ENCODE measurements at places on chromosomes 2 and 18. TPM values are rescaled to one million over a fixed set of nuclear protein-coding genes. Genes with fewer than 3 reads are reported as not detected.

OTOF gene
- not detected for total RNA-seq

DNA sequence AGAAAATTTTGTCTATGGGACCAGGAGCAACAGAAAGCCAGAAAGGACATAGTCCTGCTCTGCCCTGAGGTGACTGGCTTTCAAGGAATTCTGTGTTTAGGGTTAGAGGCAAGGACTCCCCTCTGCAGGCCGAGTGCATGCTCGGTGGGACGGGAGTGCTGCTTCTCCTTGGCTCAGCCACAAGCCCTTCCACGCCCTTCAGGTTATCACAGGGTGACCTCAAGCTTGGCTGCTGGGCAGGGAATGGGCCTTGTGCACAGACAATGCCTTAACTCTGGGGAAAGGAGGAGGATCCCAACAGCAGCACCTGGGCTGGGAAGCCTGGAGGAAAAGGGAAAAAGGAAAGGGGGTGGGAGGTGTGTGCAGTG, 32.8 kb downstream of the FAM178B start:
- DNase-seq = no peak

DNA sequence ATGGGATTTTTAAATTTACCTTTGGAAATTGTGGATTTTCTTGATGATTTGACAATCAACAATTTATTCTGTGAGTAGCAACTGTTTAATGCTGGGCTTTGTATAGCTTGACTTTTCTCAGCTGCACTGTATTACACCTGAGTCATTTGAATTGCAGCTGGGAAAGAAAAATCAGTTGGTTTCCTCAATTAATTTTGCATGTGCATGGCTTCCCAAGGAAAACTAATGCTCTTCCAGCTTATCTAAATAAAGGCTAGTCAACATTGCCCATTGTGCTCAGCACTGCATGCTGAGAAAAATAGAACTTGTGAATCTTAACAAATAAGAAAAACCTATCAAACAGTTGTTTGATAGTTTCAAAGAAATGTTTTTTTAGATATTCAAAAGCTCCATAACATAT, 268.3 kb upstream of the CDH20 start:
- no peak for DNase-seq

DNA sequence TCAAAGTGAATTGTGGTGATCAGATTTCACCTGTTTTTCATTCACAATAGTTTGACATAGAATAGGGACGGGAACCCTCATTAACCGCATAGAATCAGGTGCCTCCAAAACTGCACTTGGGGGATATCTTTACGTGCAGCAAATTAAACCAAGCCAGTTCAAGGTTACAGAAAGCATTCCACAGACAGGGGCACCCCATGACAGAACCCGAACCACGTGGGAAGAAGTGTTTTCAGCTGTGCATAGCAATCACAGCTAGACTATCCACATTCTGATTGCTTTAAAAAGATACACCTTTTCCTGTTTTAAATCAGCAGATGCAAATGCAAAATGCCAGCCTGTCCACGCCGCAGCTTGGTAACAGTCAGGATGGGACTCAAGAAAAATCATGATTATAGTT, 205.8 kb downstream of the ANAPC1 start:
- DNase-seq = no peak

Data from left ventricle myocardium inferior (tissue), 1 donor.